WTC11 (cell line): ENCODE measurements at places on chromosomes 13 and 19.

DNA sequence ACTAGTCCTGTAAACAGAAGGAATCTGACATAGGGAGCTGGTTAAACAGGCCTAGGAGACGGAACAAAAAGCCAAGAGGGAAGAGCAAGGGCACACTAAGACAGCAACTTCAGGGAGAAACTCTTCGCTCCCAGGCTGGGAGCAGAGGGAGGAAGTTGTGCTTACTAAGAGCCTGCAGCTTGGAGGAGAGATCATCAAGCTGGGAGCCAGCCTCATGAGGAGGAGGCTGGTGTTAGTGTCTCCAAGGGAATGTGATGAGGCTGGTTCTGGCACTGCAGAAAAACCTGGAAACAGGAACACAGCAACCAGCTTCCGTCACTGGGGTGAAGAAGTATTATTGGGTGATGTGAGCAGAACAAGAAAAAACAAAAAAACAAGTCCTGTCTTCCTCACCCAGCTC lies 1027.3 kb downstream of the UQCRFS1 start:
- DNase-seq = no peak

- DNase-seq = no peak
These were observed 35.6 kb downstream of the ATP11A start for GRCh38 chr13:112725346-112726015.

DNA sequence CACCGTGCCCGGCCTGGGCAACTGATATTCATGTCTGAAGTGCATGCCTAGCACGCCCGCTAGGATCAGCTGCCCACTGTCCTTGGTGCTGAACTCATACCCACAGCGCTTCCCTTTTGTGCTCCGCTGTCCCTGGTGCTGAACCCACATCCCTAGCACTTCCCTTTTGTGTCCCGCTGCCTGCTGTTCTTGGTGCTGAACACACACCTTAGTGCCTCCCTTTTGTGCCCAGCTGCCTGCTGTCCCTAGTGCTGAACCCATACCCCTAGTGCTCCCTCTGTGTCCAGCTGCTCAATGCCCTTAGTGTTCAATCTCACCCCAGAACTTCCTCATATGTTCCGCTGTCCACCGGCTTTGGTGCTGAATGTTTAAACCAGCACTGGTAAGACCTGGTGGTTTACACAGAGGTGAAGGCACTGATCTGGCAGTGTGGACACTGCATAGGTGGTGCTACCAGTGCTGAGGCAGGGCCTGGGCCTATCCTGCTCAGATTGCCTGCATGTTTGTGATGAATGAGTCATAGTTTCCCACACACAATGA lies 26.3 kb upstream of the SIGLEC11 start:
- peak; percentile 98 for DNase-seq

DNA sequence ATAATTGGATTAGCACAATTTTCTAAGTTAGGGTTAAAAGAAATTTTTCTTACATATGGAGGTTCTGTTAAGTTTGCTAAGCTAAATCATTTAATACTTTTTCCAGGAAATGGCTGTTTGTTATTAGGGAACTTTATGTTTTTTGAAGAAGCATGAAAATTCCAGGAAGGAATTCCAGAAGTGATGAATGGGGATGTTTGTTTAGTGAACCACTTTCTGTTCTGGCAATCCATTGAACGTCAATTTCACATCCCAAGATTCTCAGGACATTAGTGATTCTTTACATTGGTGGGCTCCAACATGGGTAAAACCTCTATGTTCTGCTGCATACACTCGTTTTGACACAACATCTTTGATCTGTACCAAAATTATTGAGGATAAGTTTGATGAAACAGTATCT lies 534.4 kb downstream of the IRS2 start:
- no peak for DNase-seq
